A172 (cell line): ENCODE measurements at places on chromosomes 3 and 15.
A peak's percentile ranks its signal among the peaks of the same experiment; 100 is the strongest.

DNA sequence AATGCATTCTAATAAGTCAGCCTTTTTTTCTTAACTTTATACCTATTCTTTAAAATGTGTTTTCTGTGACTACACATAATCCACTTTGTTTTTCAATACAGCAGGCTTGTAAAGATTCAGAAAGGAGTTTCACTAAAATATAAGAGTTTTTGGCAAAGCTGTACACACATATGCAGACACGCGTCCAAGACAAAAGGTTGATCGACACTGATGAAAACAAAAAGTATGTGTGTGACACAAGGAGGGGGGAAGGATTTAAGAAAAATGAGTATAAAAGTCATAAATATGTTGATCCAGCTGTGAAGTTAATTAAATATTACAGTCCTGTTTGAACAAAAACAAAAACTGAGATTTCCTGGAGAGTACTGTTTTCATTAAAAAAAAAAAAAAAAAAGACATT is 294.5 kb upstream of the RARB start:
- no peak for DNase-seq

DNA sequence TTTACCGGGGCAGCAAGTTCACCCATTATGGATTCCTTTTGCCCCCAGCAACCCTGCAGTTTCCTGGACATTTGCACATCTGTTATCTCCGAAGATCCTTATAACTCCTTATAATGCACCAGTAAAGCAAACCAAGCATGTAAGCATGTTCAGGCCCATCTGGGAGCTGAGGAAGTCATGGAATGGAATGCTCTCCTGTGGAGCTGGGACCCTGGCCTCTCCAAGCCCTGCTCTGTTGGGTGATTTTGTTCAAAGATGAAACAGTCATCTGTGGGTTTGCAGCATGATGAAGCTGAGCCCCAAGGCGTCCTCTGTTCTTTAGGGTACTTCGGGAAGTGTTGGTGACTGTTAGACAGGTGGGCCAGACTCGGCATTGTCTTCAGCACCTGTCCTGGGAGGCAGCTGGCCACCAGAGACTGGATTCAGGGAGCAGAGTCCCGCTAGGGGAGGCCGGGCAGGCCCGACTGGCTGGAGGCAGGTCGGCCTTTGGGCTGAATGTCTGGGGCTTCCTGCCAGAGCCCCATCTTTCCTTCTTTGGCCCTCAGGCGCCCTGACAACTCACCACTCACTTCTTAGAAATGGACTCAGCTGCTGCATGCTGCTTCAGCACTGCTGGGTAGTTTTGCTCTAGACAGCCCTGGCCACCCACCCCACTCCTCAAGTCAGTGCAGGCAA is 3.9 kb downstream of the DNAH1 start:
- DNase-seq: no peak

GRCh38 chr15:59298225-59298853 is 74.3 kb downstream of the MYO1E start:
- no peak for DNase-seq

DNA sequence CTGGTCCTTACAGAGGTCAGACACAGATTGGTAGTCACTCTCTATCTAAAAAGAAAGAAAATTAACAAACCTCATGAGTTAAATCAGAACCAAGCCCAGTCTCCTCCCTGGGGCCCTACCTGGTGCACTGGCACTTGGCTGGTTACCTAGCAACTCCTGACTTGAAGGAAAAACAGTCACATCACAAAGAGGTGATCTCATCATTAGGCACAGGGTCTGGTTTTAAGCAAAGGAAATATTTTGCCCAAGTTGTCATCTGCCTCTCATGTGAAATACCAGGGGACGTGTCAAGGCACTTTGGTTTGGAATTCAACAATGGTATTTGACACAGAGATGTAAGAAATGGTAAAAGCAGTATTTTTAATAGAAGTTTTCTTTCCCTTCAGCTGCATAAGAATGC is 47.7 kb upstream of the FMN1 start:
- DNase-seq: peak; percentile 33

GRCh38 chr3:94513600-94513999 is 450.7 kb downstream of the NSUN3 start:
- DNase-seq: no peak

DNA sequence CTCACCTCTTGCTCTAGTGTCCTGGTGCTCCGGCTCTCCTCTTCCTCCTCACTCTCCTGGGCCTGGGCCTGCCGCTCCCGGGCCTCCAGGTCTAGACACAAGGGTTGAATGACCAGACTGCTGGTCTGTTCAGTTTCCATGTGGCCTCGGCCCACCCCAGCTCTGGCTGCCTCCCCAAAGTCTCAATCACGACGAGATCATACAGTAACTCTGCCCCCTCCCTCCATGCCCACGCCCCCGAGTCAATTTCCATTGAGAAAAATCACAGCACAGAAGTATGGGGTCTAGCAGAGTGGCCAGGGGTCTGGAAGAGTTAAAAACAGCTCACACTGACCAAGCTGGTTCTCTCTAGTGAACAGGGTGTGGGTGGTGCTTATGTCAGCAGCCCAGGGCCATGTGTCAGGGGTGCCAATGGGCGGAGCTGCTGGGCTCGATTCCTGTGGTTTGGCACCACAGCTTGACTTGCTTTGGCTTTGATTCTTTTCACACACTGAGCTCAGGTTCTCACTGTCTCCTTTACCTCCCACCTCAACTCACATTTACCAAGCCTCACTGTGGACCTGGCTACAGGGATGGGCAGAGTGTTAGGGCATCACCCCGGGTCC is 6.9 kb downstream of the C15orf62 start:
- DNase-seq: peak; percentile 80

DNA sequence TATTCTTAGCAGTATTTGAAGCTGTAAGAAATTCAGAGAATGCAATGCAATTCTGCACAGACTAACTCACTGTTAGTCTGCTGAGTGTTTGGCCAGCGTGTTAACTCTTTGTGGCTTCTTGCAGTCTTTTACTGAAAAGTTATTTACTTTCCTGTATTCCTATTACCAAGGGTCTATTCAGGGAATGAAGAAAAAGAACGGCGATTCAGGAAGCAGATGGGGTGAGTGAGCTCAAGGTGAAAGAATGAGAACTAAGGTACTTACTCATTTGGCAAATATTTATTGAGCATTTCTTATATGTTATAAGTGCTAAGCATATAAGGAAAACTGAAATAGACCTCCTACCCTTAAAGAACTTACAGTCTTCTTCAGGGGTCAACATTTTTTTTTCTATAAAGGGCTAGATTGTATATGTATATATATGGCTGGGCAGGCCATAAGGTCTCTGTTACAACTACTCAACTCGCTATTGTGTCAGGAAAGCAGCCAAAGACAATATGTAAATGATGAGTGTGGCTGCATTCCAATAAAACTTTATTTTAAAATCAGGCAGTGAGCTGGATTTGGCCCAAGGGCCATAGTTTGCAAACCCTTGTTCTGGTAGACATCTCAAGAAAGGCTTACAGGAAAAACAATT is 271.9 kb upstream of the GADL1 start:
- DNase-seq: peak; percentile 36

GRCh38 chr3:127908202-127908601 is 6.8 kb upstream of the KBTBD12 start:
- DNase-seq: no peak

GRCh38 chr3:59442046-59442445 is 392.2 kb upstream of the CFAP20DC start:
- no peak for DNase-seq

DNA sequence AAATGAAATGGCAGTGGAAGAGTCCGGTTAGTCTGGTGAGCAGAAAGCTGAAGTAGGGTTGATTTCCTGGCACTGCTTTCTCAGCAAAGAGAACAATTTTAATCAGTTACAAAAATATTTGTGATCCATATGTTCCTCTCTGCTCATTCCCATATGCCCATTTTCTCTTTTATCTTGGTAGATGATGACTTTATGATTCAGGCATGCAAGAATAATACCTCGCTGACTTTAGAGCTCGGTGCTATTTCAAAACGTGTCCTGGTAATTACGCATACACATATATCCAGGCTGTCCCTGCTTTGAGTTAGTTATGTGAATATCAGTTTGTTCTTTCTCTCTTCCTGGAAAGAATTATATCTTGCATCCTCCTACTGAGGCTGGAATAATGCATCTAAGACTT is 38.5 kb downstream of the ARPP21 start:
- DNase-seq: no peak

DNA sequence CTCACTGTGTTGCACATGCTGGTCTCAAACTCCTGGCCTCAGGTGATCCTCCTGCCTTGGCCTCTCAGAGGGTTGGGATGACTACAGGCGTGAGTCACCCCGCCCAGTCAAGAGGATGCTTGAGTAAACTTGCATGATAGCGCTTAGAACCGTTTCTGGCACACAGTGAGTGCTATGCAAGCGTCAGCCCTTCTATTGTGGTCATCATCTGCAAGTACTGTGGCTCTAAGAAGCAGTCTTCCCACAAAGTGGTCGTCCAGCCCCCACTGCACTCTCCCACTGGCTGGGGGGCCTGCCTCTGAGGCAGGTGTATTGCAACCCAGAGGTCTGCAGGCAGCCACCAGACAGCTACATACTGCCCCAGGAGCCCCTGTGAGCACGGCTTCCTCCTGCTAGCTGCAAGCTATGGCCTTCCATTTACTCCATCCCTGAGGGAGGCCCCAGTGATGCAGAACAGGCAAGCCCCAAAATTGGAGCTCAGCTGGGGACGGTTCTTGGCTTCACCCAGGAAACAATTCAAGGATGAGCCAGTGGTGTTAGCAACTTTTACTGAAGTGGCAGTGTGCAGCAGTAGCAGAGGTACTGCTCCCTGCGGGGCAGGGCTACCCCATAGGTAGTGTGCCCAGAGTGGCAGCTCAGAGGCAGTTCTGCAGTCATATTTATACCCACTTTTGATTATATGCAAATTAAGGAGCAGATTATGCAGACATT is 95.4 kb downstream of the LSM3 start:
- peak; percentile 47 for DNase-seq

GRCh38 chr15:32730677-32731654 is 13.2 kb downstream of the GREM1 start:
- DNase-seq: no peak

DNA sequence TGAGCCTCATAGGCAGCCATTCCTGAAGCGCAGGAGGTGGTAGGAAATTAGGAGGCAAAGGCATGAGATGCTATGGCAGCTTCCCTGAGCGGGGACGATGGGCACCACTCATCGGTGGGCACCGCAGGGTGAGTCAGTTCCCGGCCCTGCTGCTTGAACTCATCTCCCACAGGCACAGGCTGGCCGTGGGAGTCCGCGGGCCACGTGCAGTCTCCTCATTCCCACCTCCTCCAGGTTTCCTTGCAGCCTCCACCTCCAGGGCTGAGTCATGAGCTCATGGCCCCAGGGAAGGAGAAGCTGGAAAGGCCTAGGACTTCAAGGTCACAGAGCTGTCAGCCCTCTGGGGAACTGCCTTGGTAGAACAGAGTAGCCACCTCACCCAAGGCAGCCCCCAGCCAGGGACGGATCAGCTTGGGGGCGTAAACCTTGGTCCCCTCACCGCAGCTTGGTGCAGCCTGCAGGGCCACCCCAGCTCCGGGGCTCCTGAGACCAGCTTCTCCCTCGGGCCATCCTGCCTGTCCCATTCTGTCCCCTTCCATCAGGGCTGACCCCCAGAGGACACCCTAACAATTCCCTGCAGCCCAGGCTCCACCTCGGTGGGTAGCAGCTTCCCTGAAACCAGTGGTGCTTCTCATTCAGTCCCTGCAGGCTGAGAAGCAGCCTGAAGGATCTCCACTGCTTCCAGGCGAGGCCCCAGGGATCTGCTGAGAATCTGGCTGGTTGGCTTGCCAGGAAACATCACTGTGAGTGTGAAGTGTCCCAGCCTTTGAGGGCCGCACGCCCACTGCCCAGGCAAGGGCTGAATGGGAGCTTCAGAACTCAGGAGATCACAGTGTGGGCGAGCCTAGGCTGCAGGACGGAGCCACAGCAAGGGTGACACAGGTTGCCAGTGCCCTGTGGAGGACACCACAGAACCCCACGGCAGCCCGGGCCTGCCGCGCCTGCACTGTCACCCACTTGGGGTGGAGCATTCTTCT is 150.7 kb upstream of the MEF2A start:
- DNase-seq: no peak

GRCh38 chr15:41798607-41799487 is 24.6 kb downstream of the MAPKBP1 start:
- no peak for DNase-seq

DNA sequence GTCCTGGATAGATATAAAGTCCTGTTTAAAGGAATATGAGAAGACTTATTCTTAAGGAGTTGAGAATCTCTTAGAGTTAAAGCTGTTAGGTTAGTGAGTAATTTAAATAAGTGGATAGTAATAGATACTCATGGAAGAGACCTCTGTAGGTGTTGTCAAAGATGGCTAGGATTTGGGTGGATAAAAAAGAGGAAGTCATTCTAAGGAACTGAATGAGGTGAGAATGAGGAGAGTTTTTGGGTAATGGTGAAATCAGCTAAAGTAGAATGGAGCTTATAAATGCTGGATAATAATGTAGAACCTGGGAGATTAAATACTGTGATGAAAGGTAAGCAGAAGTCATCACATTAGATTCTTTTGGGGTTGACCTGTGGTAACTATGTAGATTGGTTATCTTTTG is 8.1 kb downstream of the ARIH1 start:
- no peak for DNase-seq

- no peak for DNase-seq
Measured at GRCh38 chr15:100048736-100049135, 293.0 kb downstream of the ADAMTS17 start.

- DNase-seq: no peak
Measured at GRCh38 chr3:158355623-158356588, 215.1 kb upstream of the MLF1 start.

DNA sequence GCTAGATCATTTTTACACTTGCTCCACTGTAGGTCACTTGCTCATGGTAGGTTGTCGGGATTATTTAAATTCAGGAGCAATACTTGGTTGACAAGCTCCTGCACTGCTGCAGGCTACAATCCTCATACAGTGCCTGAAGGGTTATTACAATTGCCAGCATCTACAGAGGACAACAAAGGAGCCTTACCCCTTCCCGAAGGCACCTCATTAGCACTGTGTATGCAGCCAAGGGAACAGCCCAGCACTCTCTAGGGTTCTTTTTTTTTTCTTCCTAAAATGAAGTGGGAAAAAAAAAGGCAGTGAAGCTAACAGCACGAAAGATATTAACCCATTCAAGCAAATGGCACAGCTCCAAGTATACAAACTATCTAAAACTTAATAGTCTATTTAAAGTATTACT is 142.7 kb downstream of the ULK4 start:
- no peak for DNase-seq

DNA sequence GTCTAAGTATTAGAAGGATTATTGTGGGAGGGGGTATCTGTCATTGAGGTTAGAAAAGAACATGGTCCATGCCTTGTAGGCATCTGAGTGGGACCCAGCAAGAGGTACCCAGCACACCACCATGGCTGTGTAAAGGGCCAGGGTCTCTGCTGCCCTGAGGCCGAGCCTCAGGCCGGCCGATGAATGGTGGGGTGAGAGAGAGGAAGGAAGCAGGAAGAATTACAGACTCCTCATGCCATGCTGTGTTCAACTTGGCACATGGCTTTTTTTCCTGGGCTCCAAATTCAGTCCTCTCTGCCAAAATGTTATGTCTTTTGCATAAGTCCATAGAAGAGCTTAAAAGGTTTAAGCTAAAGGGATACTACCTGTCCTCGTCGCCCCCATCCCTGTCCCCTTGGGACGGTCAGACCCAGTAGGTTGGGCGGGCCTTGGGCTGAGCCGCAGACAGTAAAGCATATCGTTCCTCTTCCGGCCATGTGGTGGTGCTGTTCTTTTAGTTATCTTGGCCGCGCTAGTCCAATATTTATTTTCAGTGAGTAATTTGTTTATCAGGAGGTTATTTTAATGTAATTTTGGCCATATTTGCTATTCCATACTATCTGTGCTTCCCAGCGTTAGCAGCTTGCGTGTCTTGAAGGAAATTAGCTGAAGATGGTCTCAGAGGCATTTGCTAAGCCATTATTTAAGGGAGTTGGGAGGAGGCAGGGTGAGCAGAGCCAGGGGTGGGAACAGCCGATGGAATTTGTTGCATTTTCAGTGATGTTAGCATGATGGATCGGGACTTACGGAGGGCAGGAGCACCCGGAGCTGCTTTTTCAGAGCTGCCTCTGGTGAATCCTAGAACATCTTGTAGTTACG is 152.4 kb downstream of the AGBL1 start:
- no peak for DNase-seq
